ENCODE measurements at places on chromosomes 1 and 21.

DNA sequence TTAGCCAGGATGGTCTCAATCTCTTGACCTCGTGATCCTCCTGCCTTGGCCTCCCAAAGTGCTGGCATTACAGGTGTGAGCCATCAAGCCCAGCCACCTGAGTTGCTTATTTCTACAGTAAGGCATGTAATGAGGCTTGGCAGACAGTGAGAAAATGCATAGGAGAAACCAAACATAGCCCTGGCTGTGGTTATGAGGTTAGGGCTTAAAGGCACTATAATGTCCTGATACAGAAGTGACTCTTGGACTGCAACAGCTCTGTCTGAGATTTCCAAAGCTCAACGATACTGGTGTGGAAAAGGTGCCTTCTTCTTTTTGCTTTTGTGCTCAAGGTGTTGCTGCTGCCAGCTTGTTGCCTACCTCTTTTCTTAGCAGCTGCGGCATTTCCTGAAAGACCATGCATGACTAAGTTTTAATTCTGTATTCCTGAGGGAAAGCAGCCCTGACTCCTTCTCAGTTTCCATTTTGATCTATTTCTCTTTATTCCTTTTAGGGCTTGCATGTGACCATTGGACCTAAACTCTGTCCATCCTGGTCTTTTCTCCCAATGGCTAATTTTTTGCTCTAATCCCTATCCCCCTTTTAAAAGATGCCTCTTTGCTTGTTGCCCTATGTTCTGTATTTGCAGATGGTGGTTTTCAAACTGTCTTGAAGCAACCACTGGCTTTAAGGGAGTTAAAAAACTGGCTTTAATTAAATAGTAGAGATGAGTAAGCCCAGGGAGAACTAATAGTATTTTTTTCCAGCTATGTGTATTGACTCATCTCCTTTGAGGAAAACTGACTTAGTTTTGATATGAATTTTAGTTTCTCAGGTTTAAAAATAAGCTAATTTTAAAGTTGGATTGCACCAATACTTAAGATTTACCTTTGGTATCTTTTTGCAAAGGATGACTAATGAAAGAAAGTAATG lies 70.3 kb downstream of the KIF1B start:
- DNase-seq, result no peak

DNA sequence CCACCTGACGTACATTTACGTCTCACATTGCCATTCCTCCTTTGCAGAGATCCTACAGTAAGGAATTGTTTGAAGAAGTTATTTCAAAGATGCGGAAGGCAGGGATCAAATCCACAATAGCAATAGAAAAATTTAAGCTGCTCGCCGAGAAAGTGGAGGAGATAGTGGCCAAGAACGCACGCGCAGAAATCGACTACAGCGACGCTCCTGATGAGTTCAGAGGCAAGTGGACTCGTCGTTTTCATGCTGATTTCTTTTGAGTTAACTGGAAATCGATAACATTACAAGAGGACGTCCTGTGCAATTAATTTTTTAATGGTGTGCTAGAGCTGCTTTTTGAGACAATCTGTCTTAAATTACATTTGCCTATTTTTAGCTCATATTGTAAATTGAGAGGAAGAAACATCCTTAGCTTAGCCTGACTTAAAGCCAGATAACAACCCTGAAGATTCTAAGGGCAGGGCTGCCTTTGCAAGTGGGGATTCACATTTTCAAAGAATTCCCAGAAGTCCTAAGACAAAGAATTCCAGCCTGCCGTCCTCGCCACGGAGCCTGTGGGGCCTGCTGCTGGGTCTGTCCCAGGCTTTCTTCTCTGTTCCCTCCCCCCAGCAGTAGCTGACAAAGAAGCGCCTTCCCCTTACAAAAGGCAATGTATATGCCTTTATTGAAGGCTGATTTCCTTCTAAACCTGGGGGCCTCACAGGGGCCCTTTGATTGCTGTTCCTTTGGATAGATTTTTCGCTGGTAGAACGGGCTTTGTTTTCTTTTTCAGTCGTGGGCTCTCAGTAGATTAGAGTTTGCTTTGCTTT lies 31.6 kb upstream of the KIF1B start:
- no peak for DNase-seq

DNA sequence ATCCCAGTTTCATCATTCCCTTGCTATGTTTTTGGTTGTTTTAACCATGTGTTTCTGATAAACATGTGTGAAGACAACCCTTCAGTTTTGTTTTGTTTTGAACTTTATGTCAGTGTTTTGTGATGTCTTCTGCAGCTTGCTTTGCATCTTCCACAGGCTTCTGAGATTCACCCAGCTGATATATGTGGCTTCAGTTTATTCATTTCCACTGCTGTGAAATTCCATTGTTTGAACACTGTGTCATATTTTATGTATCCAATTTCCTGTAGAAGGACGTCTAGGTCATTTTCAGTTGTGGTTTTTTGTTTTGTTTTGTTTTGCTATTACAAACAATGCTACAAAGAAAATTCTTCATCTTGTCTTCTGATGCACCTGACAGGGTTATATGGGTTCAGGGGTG lies 27.2 kb upstream of the SLC26A9 start:
- no peak for DNase-seq

- DNase-seq, result no peak
Measured at GRCh38 chr21:28884481-28884880, 108.2 kb downstream of the LTN1 start.

- DNase-seq, result no peak
Measured at GRCh38 chr1:1796466-1796865, 18.2 kb upstream of the NADK start.

- DNase-seq, result no peak
Measured at GRCh38 chr1:24142546-24143534, at the start of gene IL22RA1. Gene IL22RA1, minus strand, starts transcription at chr1:24143140. Its CDS starts 58 bp downstream, at chr1:24143082.

- no peak for DNase-seq
Measured at GRCh38 chr1:14862114-14862771, 263.8 kb downstream of the KAZN start.

DNA sequence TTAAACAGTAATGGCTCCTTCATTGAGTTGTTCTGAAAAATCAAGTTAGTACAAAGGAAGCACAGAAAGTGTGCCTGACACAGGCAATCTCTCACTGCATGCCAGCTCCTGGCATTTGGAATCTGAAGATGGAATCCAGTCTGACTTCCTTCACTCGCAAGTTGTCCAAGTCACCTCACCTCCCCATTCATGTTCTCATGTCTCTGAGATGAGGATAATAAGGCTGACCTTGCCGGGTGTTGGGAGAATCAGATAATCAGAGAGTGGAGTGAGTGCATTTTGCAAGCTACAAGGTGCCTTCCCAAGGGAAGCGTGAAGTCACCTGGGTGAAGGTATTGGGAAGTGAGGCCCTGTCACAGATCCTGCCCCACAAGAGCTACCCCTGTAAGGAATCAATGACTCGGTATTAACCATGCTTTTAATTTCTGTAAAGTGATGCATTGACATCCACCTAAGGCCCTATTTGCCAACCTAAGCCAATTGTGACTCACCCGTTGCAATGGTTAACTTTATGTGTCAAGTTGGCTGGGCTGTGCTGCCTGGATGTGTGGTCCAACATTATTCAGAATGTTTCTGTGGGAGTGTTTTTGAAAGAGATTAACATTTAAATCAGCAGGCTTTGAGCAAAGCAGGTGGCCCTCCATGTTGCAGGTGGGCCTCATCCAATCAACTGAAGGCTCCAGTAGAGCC lies 62.5 kb upstream of the TARBP1 start:
- DNase-seq, result no peak

DNA sequence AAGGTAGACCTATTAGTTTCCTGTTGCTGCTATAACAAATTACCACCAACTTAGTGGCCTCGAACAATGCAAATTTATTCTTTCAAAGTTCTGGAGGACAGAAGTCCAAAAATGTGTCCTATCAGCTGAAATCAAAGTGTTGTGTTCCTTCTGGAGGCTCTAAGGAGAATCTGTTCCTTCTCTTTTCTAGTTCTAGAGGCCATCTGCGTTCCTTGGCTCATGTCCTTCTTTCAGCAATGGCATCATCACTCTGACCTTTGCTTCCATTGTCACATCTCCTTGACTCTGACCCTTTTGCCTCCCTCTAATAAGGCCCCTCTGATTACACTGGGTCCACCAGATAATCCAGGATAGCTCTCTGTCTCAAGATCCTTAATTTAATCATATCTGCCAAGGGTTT lies 1.2 kb upstream of the MR1 start:
- DNase-seq, result no peak

GRCh38 chr1:34266127-34266951 lies 89.6 kb downstream of the C1orf94 start:
- DNase-seq, result no peak

DNA sequence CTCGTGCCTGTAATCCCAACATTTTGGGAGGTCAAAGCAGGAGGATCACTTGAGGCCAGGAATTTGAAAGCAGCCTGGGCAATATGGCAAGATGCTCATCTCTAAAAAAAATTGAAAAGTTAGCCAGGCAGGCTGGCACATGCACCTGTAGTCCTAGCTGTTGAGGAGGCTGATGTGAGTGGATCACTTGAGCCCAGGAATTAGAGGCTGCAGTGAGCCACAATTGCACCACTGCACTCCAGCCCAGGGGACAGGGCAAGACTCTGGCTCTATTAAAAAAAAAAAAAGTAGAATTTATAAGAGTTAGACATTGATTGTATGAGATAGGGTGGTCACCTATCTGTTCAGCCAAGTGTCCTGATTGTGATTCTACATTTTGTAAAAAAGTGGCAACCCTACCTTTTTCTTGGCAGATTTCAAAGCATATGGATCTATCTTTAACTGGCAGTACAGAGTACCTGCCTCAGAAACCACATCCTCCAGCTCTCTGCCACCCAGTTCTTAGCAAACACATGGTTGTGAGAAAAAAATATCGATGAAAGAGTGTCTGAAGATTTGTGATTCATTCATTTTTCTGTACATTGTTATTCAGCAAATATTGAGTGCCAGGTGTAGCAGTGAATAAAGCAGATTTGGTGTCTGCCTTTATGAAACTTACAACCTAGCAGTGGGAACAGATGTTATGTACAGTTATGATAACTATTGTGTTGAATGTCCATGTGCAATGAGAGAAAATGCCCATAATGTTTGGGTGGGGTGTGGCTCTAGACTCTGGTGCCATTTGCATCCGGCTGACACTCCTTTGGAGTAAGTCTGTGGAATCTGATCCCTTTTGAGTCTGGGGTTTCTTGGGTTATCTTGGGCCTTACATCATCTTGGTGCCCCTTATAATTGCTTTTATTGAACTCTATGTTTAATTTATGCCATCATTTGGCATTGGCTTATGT lies 82.5 kb downstream of the ST3GAL3 start:
- DNase-seq, result no peak

DNA sequence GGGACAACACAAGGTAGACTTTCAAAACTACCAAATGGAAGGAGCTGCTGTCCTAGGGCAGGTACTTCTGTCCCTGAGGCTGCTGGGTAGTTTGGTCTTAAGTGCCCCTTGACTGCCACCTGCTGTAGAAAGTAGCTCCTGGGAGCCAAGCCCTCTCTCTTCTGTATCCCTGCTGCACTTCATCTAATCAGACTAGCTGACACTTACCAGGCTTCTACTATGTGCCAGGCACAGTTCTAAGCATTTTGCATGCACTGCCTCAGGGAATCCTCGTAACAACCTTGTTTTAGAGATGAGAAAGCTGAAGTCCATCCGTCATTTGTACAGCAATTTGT lies 15.9 kb upstream of the SRSF4 start:
- no peak for DNase-seq

DNA sequence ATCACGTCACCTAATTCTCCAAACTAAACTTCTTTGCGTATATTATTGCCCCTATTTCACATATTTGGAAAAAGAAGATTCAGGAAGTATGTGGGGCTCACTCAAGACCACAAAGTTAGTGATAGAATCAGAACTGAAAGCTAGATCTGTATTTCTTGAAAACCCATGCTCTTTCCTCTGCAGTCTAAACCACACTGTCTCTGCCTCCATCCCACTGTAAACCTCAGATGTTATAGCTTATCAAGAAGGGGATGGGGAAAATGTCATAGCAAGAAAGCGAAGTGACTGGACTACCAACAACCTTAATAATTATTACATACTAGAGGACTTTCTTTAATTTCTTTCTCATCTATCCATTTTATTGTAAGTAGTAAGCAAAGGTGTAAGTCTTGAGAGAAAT lies 257.7 kb upstream of the SGIP1 start:
- no peak for DNase-seq

GRCh38 chr1:66013371-66013770 lies 220.7 kb downstream of the PDE4B start:
- no peak for DNase-seq

DNA sequence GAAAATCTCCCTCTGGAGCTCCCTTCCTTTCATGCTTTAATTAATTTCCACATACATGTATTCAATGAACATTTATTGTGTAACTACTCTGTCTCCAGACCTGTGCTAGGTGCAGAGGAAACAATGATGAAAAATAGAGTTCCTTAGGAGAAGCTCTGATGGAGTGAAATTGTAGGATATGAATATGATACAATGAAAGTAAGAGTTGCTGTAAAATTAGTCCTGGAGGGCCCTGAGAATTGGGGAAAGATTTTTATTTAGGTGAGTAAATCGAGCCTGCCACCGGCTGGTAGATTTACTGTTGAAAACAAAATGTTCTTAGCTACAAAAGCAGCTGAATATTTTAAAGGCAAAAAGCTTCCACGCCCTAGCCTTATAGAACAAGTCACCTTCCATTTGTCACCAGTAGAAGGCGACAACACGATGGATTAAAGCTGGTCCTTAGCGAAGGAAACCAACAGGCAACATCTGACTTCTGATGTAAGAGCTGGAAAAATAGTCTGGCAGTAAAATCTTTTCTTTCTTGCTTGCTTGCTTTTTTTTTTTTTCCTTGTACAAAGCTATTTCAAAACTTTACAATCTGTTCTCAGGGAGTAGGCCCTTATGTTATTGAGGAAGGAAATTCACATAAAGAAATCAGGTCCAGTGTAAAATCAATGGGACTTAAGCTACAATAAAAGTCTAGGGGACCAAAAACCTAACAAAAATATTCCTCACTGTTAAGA lies 82.0 kb upstream of the ROR1 start:
- DNase-seq, result no peak

DNA sequence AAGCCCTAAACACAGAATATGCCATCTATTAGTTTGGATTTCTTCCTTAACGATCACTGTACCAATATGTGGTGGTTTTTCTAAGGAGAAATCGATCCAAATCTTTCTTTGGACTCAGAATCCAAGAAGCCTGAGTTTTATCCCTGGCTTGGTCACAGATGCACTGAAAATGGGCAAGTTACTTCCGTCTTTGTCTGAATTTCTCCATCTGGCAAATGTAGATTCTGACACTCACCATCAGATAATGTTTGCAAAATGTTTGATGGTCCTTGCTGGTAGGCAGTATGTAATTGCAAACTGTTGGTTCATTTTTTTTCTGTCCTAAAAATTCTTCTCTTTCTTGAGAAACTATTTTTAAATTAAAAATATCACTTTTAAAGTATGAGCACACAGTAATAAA lies 115.0 kb downstream of the TSEN15 start:
- DNase-seq, result no peak

- DNase-seq, result no peak
Measured at GRCh38 chr1:89147678-89148658, 22.1 kb upstream of the GBP2 start.

All from type B pancreatic cell (in vitro differentiated cells).